CD4-positive, alpha-beta T cell treated with Interleukin-6 at 100 ng/mL for 8 hours (primary cell): ENCODE measurements at places on chromosomes 5 and 9.

DNA sequence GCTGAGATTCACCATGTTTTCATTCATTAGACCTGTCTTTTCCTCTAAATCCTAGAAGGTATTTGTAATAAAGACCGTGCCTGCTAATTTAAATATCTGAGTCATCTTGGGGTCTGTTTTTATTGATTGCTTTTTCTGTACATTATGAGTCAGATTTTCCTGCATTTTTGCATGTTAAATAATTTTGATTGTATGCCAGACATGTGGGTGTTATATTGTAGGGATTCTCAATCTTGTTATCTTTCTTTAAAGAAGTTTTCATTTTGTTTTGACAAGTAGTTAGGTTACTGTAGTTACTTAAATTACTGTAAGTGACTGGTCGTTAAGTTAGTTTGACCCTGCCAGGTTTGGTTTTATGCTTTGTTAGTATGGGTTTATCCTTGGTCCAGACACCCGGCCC is 35.1 kb downstream of the EXOSC2 start:
- no peak for DNase-seq

DNA sequence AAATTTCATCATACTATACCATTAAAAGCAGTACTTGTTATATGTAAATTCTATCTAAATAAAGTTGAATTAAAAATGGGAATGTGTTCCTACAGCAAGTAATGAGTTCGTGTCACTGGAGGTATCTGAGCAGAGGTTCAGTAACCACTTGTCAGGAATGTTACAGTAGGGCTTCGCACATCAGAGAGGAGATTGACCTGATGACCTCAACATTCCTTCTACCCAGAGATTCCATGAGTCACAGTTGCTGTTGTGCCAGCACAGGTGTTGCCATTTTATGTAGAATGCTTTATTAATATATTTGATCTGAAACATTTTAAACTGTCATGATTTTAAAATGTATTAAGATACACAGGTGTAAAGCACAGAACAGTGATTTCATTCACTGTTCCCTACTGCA is 60.3 kb downstream of the STX17 start:
- no peak for DNase-seq

DNA sequence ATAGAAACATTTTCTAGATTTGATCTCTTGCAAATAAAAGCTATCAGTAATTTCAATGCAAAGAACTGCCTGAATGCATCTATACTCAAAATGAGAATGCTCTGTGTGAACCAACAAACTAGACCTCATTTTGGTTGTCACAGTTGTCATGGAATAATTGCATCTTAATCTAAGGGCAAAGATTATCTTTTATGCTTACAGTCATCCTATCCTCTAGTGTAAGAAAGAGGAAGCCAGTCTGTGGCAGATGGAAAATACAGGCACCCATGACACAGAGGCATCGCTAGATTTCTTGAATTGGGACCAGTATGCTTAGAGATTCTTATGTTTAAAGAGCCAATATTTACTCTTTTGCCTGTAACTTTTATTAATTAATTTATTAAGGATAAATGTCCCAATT is 95.0 kb downstream of the MACIR start:
- DNase-seq, result no peak

GRCh38 chr9:77725820-77726219 is 77.7 kb upstream of the GNA14 start:
- no peak for DNase-seq

DNA sequence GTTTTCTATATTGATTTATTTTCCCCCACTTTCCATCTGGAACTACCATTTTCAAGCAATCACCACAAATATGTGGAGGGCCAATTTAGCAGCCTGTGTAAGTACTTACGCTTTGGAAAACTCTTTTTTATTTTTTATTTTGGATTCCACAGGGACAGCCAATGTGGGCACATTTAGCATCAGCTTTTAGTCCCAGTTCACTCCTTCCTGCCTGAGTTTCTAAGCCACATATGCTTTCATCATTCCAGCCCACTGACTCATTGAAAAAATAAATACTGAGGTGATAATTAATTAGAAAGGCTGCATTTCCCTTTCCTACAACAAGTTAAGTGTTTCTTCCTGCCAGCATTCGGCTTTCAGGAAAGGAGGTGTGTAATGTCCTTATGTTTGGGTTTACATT is 76.8 kb downstream of the TMEM167A start:
- DNase-seq, result no peak

GRCh38 chr5:170353011-170353761 is 36.0 kb downstream of the KCNMB1 start:
- no peak for DNase-seq

GRCh38 chr9:89811356-89811755 is 206.5 kb downstream of the GADD45G start:
- DNase-seq, result no peak

DNA sequence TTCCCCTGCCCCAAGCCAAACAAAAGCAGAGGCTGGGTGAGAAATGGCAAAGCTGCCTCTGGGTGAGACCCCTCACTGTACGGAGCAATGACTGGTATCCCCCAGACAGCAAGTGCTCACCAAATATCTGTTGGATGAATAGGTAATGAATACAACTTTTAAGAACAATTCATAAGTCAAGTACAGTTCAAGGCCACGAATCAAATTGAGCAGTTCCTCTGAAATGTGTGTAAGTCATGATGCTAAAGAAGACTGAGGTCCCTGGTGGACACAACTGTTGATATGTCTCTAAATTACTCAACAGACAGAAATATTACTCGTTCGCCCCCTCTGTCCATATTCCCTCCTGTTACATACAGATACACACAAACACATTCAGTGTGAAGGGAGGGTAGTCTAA is 160.7 kb downstream of the GLIS3 start:
- DNase-seq, result no peak

DNA sequence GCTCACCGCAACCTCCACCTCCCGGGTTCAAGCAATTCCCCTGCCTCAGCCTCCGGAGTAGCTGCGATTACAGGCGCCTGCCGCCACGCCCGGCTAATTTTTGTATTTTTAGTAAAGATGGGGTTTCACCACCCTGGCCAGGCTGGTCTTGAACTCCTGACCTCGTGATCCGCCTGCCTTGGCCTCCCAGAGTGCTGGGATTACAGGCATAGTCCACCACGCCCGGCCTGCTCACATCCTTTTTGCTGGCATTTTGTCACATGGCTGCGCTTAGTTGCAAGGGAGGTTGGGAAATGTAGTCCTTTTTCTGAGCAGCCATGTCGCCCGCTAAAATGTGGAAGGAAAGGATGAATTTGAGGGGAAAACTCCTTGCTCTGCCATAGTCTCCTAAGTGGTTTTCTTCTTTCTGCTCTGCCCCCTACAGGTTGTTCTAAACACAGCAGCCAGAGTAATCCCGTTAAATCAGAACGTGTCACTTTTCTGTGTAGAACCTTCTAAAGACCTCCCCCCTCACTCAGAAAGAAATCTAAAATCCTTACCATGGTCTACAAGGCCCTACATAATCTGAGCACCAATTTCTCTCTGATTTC is 57.8 kb upstream of the HSPA9 start:
- no peak for DNase-seq

GRCh38 chr5:144598451-144599068 is 427.9 kb downstream of the KCTD16 start:
- no peak for DNase-seq

GRCh38 chr5:173895401-173896165 is 7.4 kb downstream of the CPEB4 start:
- DNase-seq, result no peak

- DNase-seq, result no peak
Observed at GRCh38 chr5:156529892-156530291, 202.9 kb downstream of the SGCD start.

- DNase-seq, result no peak
Observed at GRCh38 chr5:77957-78804, 13.8 kb upstream of the PLEKHG4B start.

GRCh38 chr9:91306296-91306630 is 55.5 kb downstream of the AUH start:
- no peak for DNase-seq

GRCh38 chr9:136426787-136427186 is 12.9 kb downstream of the INPP5E start:
- DNase-seq, result no peak
